Stimulated activated CD4-positive, alpha-beta T cell treated with anti-CD3 and anti-CD28 coated beads, Interleukin-4, amount 100 ng/mL, for 1 hour (primary cell): ENCODE measurements at places on chromosomes 2 and 18.

DNA sequence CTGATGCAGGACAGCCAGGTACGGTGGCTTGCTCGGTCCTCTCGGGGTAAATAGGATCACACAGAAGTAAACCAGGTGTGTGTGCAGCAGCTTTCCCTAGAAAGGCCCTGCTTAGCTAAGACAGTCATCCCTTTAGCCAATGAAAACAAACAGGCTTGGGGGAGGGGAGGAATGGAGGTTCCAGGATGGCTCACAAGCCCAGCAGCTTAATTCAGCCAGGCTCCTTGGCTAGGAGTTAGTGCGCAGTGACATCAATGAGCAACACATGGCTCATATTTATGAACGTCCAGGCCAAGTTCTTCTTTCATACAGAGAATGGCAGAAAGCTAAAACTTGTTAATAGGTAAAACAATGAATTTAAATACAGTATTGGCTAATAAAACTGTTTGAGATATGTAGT lies 10.2 kb downstream of the IAH1 start:
- no peak for DNase-seq

DNA sequence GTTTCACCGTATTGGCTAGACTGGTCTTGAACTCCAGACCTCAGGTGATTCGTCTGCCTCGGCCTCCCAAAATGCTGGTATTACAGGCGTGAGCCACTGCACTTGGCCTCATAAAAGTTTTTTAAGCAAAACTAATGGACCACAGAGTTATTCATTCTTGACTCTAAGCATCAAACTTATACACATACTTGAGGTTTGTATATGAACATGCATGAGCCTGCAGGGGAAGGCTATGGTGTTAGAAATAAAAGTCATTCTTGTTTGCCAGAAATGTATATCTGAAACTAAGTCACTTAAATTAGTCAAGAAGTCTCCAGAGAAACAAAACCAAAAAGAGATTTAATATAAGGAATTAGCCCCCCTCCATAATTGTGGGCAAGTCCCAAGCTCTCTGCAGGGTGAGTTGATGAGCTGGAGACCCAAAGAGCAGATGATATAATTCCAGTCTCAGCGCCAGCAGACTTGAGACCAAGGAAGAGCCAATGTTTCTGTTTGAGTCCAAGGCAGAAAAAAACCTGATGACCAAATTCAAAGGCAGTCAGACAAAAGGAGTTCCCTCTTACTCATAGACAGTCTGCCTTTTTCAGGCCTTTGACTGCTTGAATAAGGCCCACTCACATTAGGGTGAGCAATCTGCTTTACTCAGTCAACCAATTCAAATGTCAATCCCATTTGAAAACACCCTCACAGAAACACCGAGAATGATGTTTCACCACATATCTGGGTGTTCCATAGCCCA lies 69.0 kb upstream of the DSG1 start:
- DNase-seq, result no peak

DNA sequence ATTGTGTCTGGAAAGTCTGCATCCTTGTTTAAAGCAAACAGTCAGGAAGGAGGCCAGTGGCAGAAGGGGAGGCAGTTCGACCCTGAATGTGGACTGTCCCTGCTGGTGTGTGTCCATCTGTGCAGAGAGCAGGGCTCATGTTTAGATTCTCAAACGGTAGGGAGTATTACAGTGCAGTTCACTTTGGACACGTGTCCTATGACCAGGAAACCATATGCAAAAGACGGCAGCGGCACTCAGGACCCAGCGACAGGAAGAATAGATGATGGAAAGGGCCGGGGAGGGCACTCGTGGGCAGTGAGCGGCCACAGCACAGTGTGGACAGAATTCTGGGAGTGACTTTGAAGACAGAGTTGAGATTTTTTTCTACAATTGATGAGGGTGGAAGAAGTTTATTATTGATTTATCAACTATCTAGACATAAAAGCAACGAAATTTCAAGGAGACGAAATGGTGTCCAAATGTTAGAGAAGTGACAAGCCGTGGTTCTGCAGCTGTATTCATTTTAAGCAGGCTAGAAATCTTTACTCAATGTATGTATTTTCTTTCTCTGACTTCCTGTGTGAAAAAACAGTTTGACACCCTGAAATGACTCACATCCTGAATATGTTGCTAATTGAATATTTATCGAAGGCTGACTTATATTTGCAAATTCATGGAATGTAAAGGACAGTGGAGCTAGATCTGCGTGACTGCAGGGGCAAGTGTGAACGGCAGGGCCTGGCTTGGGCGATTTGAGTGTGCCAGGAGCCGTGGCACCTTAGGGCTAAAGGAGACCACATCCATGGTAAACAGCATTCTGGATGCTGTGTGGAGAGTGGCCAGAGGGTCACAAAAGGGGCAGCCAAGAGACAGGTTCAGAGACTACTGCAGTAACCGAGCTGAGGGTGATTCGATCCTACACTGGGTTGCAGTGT lies 214.2 kb downstream of the PTGR3 start:
- DNase-seq, result no peak

- no peak for DNase-seq
Measured at GRCh38 chr18:48719974-48720654, 181.3 kb downstream of the CTIF start.

- no peak for DNase-seq
Measured at GRCh38 chr2:26430826-26431225, 29.1 kb downstream of the DRC1 start.

DNA sequence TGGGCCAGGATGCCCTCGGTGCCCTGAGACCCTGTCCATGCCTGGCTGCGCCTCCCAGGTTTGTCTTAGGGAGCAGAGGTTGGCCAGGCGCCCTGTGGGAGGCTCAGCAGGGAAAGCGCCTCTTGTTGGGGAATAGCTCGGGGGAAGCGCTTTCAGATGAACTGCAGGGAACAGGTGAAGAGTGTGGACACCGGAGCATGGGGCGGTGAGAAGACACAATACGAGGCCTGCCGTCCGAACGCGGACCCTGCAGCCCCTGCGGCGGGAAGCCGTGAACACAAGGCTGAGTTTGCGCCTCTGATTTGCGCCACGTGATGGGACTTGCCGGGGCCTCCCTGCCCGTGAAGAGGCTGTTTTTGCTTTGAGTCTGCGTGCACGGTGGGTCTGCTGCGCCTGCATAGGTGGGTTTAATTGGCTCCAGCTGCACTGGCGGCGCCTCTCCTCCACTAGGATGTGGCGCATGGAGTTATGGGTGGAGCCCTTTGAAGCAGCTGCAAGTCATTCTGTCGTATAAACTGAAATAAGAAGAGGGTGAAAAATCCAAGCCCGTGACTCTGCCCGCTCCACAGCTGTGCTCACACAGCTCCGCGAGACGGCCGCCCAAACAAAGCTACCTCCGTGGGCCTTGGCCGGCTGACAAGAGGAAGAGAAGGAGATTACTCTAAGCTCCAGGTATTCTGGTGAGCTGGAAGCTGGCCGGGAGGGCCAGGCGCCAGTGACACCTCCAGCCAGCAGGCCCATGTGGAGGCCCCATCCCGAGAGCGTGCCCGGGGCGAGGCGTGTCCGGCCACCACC lies 103.5 kb upstream of the CTDP1 start:
- DNase-seq, result no peak

GRCh38 chr2:62396880-62397279 lies 109.1 kb downstream of the TMEM17 start:
- DNase-seq, result no peak

DNA sequence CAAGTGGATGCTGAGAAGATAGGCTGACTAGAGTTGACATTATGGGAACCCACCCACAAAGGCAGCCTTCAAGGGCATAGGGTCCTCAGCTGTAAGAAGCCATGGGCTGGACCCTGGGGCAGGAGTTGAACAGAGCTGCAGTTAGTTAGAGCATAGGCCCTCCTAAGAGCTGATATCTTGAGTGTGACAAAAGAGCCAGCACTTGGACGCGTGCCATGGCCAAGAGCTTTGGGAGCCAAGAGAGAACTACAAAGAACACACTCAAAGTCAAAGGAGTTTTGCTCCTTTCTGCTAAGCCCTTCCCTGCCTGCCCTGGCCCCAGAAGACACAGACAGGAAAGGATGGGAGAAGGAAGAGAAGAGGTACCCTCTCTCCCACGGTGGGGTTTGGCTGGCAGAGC lies 29.9 kb upstream of the AGAP1 start:
- no peak for DNase-seq

DNA sequence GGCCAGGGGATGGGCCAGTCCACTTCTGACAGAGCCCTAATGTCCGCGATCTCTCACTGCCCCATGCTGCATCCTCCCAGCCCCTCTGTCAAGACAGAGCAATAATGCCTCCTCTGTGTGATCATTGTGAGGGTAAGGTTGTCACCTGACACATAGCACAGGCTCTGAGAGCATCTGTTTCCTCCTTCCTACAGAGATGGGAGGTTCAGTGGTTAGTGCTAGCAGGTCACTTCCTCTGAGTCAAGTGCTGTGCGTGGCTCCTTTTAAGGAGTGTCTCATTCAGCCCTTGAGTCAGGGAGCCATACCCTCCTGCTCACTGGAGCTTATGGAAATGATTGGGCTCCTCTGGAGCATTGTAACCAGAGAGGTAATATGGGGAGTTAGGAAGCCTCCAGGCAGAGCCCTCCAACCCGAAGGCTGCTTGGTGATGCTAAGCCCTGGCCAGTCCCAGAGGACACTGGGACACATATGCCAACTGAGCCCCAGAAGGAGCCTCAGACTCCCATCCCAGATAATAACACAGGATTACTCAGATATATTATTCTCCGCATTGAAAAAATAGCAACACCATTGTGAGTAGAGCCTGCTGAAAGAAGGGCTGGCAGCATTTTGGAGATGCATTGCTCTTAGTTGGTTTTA lies 189.0 kb downstream of the GALNT1 start:
- DNase-seq, result no peak

GRCh38 chr2:174659069-174659900 lies 61.7 kb upstream of the WIPF1 start:
- DNase-seq, result no peak

DNA sequence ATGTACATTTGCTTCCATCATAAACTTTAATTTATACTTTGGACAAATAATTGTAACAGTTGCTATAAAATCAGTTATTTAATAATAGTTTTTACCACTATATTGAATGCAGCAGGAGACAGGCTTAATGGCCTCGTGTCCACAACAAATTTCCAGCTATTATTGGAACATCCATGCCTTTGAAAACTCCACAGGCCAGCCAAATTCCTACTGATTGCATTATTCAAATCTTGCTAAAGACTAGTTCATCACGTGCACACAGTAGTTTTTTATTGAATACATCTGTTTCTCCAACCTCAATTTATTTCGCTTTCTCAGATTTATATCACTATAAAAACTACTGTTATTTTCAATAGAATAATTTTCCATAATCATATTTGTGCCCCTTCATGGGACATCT lies 18.4 kb upstream of the PTPRM start:
- DNase-seq, result no peak

GRCh38 chr2:181991171-181991885 lies 5.7 kb downstream of the PPP1R1C start:
- DNase-seq, result no peak

DNA sequence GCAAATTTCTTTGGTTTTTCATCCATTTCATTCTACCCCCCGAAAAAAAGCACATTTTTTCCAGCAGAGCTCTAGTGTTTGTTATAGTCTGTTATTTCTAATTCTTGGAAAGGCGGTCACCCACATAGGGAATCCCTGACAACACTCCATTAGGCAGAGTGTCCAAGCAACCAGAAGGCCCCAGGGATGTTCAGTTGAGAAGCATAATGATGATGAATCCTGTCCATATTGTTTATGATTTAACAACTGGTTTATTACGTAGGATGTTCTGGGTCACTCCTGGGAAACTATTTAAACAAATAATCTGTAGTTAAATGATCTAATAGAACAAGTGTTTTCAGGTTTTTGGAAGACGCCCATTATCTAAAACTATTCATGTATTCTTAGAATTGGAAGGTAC lies 388.7 kb downstream of the TNS1 start:
- no peak for DNase-seq

- no peak for DNase-seq
Measured at GRCh38 chr2:108297436-108298141, 8.9 kb downstream of the SULT1C2 start.
